ENCODE measurements at places on chromosomes 4 and X.

DNA sequence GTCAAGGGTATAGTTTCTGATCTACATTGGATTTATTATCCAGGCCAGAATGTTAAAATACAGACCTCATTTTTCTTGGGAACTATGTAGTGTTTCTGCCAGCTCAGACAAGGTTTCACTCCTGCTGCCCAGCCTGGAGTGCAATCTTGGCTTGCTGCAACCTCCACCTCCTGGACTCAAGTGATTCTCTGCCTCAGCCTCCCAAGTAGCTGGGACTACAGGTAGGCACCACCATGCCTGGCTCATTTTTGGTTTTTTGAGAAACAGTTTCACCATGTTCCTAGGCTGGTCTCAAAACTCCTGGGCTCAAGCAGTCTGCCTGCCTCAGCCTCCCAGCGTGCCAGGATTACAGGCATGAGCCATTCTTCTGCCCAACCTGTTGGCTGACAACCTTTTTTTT, 5.7 kb downstream of the RPL34 start:
- DNase-seq, result no peak

DNA sequence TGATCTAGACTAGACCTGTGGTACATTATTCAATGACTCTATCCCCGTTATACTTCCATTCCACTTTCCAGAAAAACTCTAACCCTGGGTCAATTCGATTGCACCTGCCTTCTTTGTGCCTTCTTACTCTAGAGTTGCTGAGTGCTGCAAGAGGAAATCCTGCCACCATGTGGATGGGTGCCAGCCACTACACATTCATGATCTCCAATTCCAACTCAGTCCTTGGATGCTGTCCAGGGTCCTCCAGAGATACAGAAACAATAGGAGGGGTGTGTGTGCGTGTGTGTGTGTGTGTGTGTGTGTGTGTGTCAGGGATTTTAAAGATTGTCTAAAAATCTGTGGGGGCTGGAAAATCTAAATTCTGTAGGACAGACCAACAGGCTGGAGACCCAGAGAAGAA, 42.9 kb upstream of the INTS6L start:
- DNase-seq, result peak; percentile 57

GRCh38 chr4:86098691-86099090, 261.2 kb downstream of the MAPK10 start:
- no peak for DNase-seq

DNA sequence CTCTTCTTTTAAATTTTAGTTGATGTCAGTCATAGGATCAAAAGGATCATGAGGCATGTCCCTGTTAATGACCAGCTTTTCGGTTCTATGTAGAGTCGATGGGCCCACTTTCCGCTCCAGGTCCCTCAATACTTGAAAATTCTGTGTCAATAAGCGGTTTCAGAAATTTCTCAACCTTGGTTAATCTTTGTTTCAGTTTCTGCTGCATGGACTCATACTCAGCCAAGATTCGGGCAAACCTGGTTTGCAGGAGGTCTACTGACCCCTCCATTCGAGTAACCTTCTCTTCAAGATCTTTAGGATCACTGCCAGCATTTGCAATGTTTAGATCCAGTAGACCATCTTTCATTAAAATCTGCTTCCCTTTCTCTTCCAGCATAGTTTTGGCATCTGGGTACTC, 22.0 kb upstream of the NFXL1 start:
- no peak for DNase-seq

GRCh38 chr4:21512353-21512752, 436.2 kb downstream of the KCNIP4 start:
- DNase-seq, result peak; percentile 58

- peak; percentile 30 for DNase-seq
Measured at GRCh38 chr4:52982255-52982945, 120.3 kb downstream of the RASL11B start.

GRCh38 chrX:104270916-104271512, 16.3 kb upstream of the ESX1 start:
- DNase-seq, result peak; percentile 52

DNA sequence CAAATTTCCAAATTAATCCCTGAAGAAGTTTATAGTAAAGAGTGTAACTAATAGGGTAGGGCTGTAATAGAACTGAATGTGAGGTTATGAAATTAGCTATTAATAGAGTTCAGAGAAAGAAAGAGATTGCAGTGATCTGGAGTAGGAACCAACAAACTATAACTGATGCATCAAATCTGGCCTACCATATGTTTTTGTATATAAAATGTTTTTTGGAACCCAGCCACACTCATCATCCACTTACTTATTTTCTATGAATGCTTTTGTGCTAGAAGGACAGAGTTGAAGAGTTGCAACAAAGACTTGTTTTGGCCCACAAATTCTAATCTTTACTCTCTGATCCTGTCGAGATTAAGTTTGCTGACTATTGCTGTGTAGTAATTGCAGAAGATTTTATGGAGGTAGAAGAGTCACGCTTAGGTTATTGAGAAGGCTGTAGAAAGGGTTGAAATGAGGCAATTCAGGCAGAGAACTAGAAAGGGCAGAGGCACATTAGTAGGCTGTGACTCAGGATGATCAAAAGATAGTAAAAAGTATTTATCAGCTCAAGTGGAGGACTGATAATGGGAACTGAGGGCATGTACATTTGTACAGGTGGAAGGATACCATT, 298.7 kb upstream of the EMCN start:
- DNase-seq, result no peak

DNA sequence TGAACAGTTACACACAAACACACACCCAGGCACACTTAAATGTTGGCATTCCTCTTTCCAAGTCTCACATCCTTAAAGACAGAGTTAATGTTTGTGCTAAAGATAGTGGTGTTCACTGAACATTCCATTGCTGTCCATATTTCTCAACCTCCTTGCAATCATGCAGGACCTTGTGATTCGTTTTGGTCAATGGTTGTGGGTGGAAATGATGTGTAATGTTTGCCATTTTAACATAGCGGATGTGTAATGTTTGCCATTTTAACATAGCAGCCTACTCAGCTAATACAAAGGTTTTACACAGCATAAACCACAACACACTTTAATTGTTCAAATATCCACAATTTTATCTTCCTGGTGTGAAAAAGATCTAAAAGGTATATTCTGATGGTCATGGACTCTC, 93.9 kb downstream of the CEP44 start:
- DNase-seq, result no peak

DNA sequence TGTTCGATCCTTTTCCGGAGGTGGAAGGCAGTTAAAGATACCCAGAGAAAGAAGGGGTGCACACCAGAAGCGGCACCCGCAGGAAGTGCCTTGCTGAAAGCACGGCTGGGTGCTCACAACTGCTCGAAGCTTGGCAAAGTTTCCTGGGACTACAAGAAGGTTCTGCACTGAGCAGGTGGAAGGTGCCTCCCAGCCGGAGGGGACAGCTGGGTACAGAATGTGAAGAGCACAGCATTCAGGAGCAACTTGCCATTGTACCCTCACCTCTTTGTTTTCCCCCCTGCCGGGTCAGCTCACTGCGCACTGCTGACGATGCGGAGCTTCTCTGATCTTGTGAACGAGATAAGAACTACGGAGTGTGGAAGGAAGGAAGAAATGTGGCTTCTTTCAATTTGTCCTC, 289.2 kb downstream of the FBXW7 start:
- no peak for DNase-seq

DNA sequence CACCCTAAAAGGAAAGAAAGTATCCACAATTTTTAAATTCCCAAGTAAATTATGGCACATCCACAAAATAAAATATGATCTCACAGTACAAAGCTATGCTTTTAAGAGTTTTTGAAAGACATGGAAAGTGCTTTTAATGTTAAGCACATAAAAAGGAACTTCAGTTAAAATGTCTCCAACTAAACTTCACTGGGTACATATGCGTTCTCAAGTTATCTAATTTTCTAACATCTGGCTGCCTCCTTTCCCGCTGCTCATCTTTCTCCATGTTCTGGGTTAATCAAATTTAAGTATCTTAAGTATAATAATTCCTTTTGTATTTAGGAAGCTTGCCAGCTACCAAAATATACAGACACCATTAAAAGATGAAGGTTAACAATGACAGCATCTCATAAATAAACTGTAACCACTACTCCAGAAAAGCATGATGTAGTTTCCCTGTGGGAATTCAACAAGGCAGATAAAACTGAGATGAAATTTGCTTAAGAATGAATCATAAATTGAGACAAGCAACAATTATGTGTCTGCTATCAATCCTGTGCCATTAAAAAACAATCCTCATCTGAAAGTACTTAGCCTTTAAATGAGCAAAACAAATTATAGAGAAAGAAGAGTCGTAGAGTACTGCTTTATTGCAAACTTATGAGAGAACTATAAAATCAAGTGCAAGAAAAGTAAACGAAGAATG, 25.1 kb downstream of the PRSS12 start:
- DNase-seq, result no peak

DNA sequence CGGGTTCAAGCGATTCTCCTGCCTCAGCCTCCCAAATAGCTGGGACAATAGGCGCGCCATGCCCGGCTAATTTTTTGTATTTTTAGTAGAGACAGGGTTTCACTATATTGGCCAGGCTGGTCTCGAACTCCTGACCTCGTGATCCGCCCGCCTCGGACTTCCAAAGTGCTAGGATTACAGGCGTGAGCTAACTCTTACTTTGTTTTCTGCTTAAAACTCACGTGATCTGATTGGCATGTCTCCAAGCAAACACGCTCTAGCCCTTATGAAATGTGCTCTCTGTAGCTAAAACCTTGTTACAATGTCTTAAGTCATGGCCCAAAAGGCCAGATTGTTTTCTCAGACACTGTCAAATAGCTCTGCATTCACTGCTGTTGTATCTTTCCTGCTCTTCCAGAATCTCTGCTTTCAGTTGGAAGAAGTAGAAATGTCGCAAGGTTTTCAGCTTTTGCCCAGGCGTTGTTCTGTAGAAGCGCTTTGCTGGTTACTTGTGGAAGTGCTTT, 39.7 kb upstream of the OGT start:
- no peak for DNase-seq

DNA sequence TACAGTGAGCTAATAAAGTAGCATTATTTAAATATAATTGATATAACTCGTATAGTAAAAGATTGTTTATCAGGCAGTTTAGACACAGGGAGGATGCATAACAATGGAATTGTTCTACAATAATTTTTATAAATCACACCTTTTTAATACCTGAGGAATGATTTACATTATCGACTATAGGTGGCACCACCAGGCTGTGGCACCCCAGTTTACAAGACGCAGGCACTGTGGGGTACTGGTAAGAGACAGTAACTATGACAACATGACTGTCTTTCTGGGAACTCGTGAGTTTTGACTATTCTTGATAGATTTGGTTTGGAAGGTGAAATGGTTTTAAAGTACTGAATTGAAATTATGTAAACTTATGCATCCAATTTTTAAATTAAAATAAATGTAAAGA, 27.1 kb upstream of the STBD1 start:
- DNase-seq, result no peak

GRCh38 chr4:147136310-147136709, 190.6 kb upstream of the TTC29 start:
- DNase-seq, result no peak

- DNase-seq, result no peak
Measured at GRCh38 chr4:54737421-54737820, 79.7 kb downstream of the KIT start.

DNA sequence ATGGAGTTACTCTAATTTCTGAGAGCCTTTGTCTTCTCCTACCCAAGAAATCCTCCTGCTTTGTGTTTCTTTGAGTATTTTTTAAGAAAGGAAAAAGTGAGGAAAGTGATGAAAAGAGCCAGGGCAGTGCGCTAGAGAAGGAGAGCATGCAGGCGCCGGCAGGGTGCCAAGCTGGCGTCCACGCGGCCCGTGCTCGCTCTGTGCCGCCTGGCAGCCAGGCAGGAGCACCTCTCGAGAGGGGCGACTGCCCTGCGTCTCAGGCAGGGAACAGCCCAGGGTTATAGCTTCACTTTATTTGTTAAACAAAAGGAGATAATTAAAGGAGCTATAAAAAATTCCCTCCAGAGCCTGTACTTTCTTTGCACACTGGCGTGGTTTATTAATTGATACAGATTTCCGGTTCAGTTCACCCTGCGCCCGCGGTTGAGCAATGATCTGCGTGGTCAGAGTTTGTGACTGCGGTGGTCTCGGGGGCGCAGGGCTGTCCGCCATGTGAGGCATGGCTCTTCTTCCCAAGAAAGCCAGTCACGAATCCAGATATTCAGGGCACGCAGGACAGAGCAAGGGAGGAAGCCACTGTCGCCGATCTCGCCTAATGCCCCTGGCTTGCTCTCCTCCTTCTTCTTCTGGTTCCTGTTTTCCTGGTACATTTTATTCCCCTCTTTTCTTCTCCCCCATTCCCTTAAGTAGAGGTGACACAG, 110.8 kb upstream of the PAQR3 start:
- DNase-seq, result no peak

DNA sequence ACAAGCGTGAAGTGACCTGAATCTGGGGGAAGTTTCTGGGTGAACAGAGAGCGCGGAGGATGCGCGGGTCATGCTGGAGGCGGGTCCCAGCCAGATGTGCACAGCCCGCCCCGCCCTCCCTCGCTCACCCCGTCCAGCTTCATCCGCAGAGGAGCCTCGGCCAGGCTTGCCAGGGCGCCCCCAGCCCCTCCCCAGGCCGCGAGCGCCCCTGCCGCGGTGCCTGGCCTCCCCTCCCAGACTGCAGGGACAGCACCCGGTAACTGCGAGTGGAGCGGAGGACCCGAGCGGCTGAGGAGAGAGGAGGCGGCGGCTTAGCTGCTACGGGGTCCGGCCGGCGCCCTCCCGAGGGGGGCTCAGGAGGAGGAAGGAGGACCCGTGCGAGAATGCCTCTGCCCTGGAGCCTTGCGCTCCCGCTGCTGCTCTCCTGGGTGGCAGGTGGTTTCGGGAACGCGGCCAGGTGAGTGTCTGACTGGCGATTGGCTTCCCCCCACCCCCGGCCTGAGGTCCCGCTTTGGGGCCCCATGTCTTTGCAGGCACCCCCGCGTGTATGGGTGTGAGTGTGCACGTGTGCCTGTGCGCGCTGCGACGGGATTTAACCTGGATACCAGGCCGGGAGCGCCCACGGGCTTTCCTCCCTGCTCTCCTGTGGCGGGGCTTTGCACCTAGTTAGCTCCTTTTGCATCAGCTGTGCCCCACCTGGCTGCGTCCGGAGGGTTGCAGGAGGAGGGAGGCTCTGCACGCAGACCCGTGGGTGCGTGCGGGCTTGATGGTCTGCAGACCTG, at the start of gene EGFL6:
Gene EGFL6 (plus strand): TSS at position 123 of the 782 bp plus-strand sequence. CDS start 261 bp downstream, at position 384.
- no peak for DNase-seq

DNA sequence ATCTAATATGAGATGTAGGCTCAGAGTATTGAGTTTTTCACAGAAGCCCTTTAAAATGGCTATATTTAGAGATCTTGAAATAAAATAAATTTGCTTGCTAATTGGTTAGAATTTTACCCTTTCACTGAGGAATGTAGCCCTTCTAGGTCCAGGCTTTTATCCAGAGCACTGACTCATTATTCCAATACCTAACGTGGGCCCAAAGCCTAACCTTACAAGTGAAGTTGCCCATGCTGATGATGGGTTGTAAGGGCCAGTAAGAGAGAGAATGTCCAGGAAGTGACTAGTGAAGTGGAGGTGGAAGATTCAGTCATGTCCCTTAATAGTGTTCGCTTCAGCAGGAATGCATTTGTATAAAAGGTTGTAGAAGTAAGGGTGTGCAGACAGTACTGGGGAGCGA, 155.9 kb downstream of the STIM2 start:
- DNase-seq, result no peak

Data from ACHN (cell line).